ENCODE measurements at places on chromosomes 1 and 21.

DNA sequence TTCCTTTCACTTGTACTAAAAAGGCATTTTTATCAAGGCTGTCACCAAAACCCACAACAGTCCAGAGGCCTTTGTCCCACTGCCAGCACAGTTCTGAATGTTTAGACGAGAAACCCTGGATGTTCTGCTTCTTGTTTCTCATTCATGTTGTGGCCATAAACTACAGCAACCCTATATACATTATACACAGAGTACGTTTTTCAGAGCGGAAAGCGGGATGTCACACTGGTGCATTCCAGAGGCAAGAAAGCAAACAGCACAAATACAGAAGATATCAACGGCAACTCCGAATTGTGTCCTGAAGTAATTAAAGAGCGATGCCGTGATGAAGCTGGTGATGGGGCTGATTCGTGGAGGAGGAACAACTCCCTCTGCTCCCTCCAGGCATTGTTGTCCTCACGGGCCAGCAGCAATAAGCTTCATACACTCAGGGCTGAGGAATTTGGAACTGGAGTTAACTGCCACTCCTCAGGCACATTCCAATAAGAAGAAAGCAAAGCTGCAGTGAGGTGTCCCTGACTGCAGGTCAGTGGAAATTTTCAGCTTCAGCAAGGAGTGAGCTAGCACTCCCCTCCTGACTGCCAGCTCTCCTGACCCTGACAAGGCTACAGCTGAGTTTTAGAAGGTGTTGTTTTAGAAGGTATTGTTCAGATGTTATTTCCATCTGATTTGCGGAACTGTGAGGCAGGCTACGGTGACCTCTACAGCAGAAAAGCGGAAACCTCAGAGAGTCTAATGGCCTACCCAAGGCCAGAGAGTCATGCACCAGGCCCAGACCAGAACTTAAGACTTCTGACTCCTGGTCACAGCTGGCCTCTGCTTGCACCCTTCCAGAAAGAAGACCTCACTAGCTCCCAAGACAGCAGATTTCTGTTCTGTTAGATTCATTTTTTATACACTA is 149.0 kb downstream of the TGFBR3 start:
- no peak for DNase-seq

DNA sequence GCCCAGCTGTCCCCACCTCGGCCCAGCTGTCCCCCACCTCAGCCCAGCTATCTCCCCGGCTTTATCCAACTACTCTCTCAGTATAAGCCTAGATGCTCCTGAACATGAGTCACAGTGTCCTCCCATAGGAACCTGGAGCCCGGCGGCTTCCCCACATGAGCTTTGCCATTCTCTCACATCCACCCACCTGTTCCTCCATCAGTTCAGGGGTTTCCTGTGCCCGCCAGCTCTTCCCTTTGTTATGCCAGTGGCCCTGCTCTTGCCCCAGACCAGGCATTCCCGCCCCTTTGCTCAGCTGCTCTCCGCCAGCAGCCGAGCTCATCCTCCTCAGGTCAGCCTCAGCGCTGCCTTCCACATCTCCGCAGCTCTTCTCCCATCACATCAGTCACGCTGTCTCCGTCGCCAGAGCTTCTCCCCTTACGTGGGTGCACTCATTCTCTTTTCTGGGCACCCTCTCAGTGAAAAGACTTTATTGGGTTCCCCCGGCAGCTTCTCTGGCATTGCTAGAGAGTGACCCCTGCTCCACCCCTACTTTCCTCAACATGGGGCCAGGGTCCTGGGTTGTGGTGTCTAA is 89.5 kb upstream of the CSF3R start:
- no peak for DNase-seq

GRCh38 chr1:183295521-183295920 is 109.5 kb downstream of the LAMC2 start:
- DNase-seq, result no peak

- no peak for DNase-seq
Measured at GRCh38 chr1:158353303-158354075, at the start of gene CD1E. Gene CD1E, plus strand, starts transcription at chr1:158353894. Its CDS starts 95 bp downstream, at chr1:158353989.

DNA sequence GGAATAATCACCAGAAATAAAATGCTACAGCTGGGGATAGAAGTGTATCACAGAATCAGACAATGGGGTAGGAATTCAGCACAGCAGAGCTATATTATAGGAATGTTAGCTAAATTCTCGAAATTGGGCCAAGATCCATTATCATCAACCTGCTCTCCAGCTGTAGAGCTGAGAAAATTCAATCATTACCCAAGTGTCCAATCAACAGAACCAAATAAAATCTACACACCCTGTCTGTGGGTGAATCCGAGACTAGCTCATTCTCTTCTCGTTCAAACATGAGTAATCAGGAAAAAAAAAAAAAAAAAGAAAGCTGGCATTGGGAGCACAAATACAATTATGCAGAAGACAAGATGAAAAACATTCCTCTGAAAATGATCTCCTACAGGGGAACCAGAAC is 119.2 kb downstream of the CDC7 start:
- no peak for DNase-seq

DNA sequence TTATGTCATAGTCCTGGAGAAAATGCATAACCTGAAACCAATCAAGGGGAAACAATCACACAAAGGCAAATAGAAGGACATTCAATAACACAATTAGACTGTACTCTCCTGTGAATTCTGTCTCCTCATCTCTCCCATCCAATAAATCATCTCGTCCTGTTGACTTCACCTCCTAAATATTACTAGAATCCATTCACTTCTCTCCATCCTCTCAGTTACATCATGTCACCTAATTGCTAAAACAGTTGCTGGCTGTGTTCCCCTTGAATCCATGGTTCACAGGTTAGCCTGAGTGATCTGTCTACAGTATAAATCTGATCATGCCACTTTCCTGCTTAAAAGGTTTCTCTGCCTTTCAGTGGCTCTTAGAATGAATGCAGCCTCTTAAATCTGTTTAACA is 220.2 kb downstream of the TGFB2 start:
- no peak for DNase-seq

GRCh38 chr1:113958691-113959090 is 20.6 kb upstream of the OLFML3 start:
- DNase-seq, result no peak

DNA sequence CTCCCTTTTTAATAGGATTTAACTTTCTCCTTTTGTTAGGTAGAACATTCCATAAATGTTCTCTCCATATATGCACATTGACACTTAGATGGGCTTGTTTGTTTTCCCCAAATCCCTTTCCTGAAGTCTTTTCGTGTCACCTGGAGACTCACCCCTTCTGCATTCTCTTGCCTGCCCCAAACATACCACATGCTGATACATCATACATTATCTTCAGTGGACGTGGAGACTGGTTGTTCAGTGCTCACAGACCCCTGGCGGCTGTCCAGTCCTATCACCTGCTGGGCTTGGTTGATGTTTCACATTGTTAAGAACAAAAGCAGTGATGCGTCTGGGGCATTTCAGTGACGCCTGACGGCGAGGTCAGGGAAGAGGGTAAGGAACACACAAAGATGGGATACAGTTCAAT is 22.2 kb downstream of the FMOD start:
- no peak for DNase-seq

Data from stimulated activated CD8-positive, alpha-beta memory T cell treated with anti-CD3 and anti-CD28 coated beads, Interleukin-2, amount 100 ng/mL, for 1 hour (primary cell).